ENCODE measurements at places on chromosomes 5 and 9. TPM values are rescaled to one million over a fixed set of nuclear protein-coding genes. Genes with fewer than 3 reads are reported as not detected.

CLIC3 gene
- 4.0 TPM for total RNA-seq

GLRA1 gene
- not detected for total RNA-seq

CEL gene
- 1.0 TPM for total RNA-seq

CDH9 gene
- 2.1 TPM for total RNA-seq

ADGRV1 gene
- 7.0 TPM for total RNA-seq

PCDHGA10 gene
- total RNA-seq: 5.1 TPM

PAPPA gene
- total RNA-seq: 10.2 TPM

IFNA21 gene
- not detected for total RNA-seq

ENC1 gene
- total RNA-seq: 7.5 TPM

CCL21 gene
- total RNA-seq: 92.8 TPM

OR1J2 gene
- total RNA-seq: not detected

TRIM23 gene
- 15.2 TPM for total RNA-seq

PRLR gene
- 6.3 TPM for total RNA-seq

NRG2 gene
- 1.9 TPM for total RNA-seq

PCDHGB6 gene
- total RNA-seq: 7.5 TPM

MZB1 gene
- total RNA-seq: 49.6 TPM

EQTN gene
- total RNA-seq: 1.4 TPM

CDC20B gene
- not detected for total RNA-seq

FST gene
- total RNA-seq: 2.7 TPM

C5orf52 gene
- total RNA-seq: not detected

FGD3 gene
- 12.1 TPM for total RNA-seq

SPRY4 gene
- total RNA-seq: 16.6 TPM

SHB gene
- total RNA-seq: 39.8 TPM

C9orf153 gene
- not detected for total RNA-seq

ABO gene
- 29.0 TPM for total RNA-seq

TMC1 gene
- 0.25 TPM for total RNA-seq

UBQLN1 gene
- total RNA-seq: 95.3 TPM

PRR7 gene
- total RNA-seq: 5.5 TPM

ELAVL2 gene
- total RNA-seq: 0.35 TPM

PGM5 gene
- total RNA-seq: 53.1 TPM

ARHGEF39 gene
- 0.72 TPM for total RNA-seq

ACOT12 gene
- not detected for total RNA-seq

SLC45A2 gene
- total RNA-seq: 0.22 TPM

HMCN2 gene
- total RNA-seq: 8.6 TPM

TMEM203 gene
- total RNA-seq: 36.3 TPM

PCDHGC5 gene
- total RNA-seq: 1.4 TPM

STX17 gene
- 39.7 TPM for total RNA-seq
